ENCODE measurements at places on chromosomes 5 and 9. TPM values are rescaled to one million over a fixed set of nuclear protein-coding genes. Genes with fewer than 3 reads are reported as not detected.

The PCDHGA12 gene
- polyA plus RNA-seq, result 0.56 TPM

The SPINK7 gene
- polyA plus RNA-seq, result not detected

The PCDHGA5 gene
- polyA plus RNA-seq, result 0.25 TPM

The EQTN gene
- not detected for polyA plus RNA-seq

The SPRY4 gene
- 0.12 TPM for polyA plus RNA-seq

The GMCL2 gene
- not detected for polyA plus RNA-seq

The ARRDC1 gene
- 53.4 TPM for polyA plus RNA-seq

The MACROH2A1 gene
- polyA plus RNA-seq, result 364 TPM

The TMEM174 gene
- not detected for polyA plus RNA-seq

The SLC36A2 gene
- polyA plus RNA-seq, result not detected

The ZBTB6 gene
- 18.8 TPM for polyA plus RNA-seq

The GPR21 gene
- polyA plus RNA-seq, result 7.2 TPM

The FBXL7 gene
- polyA plus RNA-seq, result 0.24 TPM

The SPIN1 gene
- polyA plus RNA-seq, result 278 TPM

The LHX6 gene
- 0.14 TPM for polyA plus RNA-seq

The SPAAR gene
- 0.35 TPM for polyA plus RNA-seq

The THOC3 gene
- polyA plus RNA-seq, result 50.3 TPM

The ADAMTSL2 gene
- 0.85 TPM for polyA plus RNA-seq

The CNTNAP3B gene
- 9.7 TPM for polyA plus RNA-seq

The ADGRV1 gene
- 3.7 TPM for polyA plus RNA-seq

The SRP19 gene
- polyA plus RNA-seq, result 127 TPM

The DMXL1 gene
- polyA plus RNA-seq, result 27.3 TPM

The CDKN2A gene
- polyA plus RNA-seq, result not detected

The TMC1 gene
- polyA plus RNA-seq, result not detected
